ENCODE measurements at places on chromosomes 11 and 22. TPM values are rescaled to one million over a fixed set of nuclear protein-coding genes. Genes with fewer than 3 reads are reported as not detected.
A peak's percentile ranks its signal among the peaks of the same experiment; 100 is the strongest.

- peak overlapping the region; percentile 30 for H3K27ac ChIP-seq
- no peak for DNase-seq
- no peaks in the 10 kb centered on the region for H3K36me3 ChIP-seq
- no peaks in the 10 kb centered on the region for H3K27me3 ChIP-seq
Measured at GRCh38 chr11:111944139-111944538, 7.0 kb downstream of the DIXDC1 start.

- H3K4me3 ChIP-seq: no peak overlapping the region
- no peak for DNase-seq
- no peak overlapping the region for H3K27ac ChIP-seq
- H3K4me1 ChIP-seq: no peaks in the 10 kb centered on the region
Measured at GRCh38 chr22:37146507-37147180, 3.1 kb downstream of the IL2RB start.

GRCh38 chr22:23278883-23279675 lies 98.8 kb downstream of the BCR start:
- no peaks in the 10 kb centered on the region for H3K27me3 ChIP-seq
- H3K36me3 ChIP-seq: no peaks in the 10 kb centered on the region
- peak; percentile 81 for DNase-seq
- H3K27ac ChIP-seq: peak overlapping the region; percentile 67
- peaks cover 27% of the 10 kb centered on the region for H3K4me1 ChIP-seq

GRCh38 chr11:68107689-68108088 lies 13.5 kb downstream of the CHKA start:
- DNase-seq: no peak
- no peaks in the 10 kb centered on the region for H3K27me3 ChIP-seq
- H3K4me3 ChIP-seq: no peak overlapping the region
- H3K36me3 ChIP-seq: no peaks in the 10 kb centered on the region
- peaks cover 31% of the 10 kb centered on the region for H3K4me1 ChIP-seq

DNA sequence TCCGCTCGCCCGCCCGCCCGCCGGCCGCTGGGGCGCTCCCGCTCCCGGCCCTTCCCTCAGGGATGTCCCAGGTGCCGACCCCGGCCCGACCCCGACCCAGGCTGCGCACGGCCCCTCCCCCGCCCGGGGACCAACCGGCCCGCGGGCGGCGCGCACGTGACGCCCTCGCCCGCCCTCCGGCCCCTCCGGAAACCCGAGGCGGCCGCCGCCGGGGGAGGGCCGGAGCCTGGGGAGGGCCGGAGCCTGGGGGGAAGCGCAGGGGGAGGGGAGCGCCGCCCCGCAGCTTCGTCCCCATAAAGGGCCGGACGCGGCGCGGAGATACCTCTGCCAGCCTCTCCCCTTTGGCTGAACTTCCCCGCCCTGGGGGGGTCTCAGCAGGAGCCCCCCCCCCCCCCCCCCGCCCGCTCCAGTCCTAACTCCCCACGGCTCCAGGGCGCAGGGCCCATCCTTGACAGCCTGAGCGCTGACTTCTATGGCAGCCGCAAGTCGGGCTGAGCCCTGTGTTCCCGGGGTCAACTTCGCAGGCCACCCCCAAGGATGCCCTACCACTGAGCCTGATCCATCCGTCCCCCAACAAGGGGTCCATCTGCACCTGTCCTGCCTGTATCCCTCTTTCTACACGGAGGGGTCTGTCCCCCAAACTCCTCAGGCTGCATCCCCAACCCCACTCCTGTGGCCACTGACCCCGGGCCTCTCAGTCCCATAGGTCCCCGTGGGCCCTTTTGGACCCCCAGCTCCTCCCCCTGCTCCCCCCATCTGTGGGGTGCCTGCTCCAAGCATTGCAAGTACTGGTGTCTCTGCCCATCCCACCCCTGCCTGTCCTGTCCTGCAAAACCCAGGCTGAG lies at the start of gene MAPK12:
Gene MAPK12, minus strand, starts transcription at position 69 of the 845 bp plus-strand sequence. CDS start 174 bp downstream, outside the sequence.
- DNase-seq: no peak
- H3K27ac ChIP-seq: peak within 1 kb of the TSS; percentile 38
- no peaks in the 10 kb centered on the region for H3K4me1 ChIP-seq

DNA sequence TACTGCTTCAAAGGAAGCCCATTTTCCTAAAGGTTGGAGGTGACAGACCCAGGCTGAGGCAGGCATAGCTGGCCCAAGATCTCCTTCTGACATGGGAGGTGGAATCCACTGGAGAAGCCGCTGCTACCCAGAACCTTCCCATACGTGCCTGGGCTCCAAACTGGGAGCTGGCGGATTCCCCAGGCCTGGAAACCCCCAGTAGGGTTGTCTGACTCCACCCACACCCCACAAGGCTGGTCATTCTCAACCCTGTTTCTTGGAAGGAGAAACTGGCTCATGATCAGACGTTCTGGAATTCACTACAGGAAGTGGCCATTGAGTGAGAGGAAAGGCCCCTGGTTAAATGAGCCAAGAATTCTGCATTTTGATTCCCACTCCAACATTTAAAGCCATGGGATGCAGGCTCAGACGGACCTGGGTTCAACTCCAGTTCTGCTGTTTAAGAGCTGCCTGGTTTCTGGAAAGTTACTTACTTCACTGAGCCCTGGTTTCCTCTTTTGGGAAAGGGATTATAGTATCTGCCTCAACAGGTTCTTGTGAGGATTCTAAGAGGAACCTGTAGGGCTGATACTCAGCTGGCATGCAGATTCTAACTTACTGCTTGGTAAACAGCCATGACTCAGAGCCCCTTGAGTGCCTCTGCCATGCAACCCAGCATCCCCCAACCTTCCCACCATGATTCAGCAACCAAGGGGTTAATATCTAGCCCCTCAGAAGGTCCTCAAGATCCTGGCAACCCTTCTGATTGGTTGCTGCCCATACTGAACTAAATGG lies 19.4 kb upstream of the TSKU start:
- no peaks in the 10 kb centered on the region for H3K36me3 ChIP-seq
- peaks cover 26% of the 10 kb centered on the region for H3K4me1 ChIP-seq

DNA sequence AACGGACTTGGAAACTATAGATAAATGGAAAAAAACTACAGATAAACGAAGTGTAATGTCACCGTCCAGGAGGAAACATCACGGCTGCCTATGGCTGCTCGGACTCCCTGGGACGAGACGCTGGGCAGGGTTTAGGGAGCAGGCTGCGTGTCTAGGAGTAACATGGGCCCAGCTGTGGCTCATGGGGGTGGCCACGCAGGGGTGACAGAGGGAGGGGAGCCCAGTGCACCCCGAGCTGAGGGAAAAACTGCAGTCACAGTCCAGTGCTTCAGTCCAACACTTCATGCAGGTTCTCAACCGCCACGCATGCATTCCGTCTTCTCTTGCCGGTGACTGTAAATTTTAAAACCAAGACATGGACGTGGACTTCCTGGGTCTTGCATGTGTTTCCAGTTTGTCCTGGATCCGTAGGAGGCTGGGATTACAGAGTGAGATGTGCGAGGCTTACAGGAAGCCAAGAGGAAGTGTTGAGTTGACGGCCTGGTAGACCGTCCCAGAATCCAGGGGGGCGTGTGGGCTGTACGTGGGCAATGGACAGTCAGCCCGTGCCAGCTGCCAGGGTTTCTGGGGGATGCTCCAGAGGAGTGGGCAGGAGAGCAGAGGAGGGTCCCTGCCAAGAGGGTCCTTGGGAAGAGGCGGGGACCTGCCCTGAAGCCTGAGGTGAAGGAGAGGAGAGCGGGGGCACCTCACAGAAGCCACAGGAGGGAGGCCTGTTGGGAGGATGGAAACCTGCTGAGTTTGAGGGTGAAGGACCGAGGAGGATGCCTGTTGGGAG lies 691.4 kb downstream of the BRD1 start:
- H3K27ac ChIP-seq: no peak overlapping the region
- no peak for DNase-seq
- no peak overlapping the region for H3K4me3 ChIP-seq
- H3K36me3 ChIP-seq: no peaks in the 10 kb centered on the region
- H3K27me3 ChIP-seq: peaks cover 34% of the 10 kb centered on the region

DNA sequence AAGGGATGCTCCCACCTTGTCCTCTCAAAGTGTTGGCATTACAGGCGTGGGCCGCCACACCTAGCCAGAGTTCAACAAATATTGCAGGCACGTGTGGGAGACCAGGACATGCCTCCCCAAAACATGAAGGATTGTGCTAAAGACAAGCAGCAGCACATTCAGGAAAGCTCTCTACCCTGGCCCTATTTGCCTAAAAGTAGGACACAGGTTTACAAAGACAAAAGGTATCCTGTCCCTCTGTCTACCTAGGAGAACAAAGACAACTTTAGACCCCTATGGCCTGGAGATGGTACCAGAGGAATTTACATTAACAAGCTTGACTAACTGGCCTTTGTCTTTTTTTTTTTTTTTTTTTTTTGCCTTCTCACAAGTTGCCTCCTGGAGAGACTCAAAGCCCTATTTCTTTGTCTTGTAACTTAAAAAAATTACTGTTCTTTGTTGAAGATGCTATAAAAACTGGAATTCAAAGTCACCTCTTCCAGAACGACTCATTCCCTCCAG lies 859 bp upstream of the ACCS start:
- DNase-seq: no peak
- H3K27me3 ChIP-seq: no peaks in the 10 kb centered on the region
- H3K27ac ChIP-seq: peak overlapping the region; percentile 97
- H3K4me3 ChIP-seq: no peak overlapping the region

GRCh38 chr11:34926101-34926830 lies 9.8 kb downstream of the PDHX start:
- no peak overlapping the region for H3K4me3 ChIP-seq
- no peaks in the 10 kb centered on the region for H3K36me3 ChIP-seq
- H3K27me3 ChIP-seq: no peaks in the 10 kb centered on the region
- no peak for DNase-seq
- peaks cover 21% of the 10 kb centered on the region for H3K4me1 ChIP-seq

The RFPL1 gene
- total RNA-seq: not detected

The SYT8 gene
- total RNA-seq: not detected

The OMP gene
- 20.3 TPM for total RNA-seq

The OR8D1 gene
- total RNA-seq: not detected

The ACTN3 gene
- not detected for total RNA-seq

The POTEH gene
- not detected for total RNA-seq

The SPON1 gene
- total RNA-seq: 74.0 TPM

The CD6 gene
- 1.9 TPM for total RNA-seq
